ENCODE measurements at places on chromosomes 12 and 14.

DNA sequence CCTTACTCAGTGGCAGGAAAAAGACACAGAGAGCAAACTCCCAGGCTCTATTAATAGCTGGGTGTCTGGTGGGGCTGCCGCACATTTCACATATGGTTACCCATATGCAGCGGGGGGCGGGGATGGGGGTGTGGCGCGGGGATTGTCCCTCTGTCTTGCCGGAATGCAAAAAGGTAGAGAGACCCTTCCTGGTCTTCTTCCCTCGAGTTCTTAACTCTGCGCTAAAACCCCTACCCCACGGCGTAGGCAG is 1.7 kb downstream of the PRMT8 start:
- no peak for DNase-seq

GRCh38 chr14:55085060-55085660 is 33.7 kb downstream of the MAPK1IP1L start:
- DNase-seq, result no peak

GRCh38 chr12:123801573-123802178 is 39.6 kb downstream of the DNAH10 start:
- no peak for DNase-seq

- no peak for DNase-seq
Observed at GRCh38 chr12:81520064-81520945, 238.8 kb downstream of the PPFIA2 start.

Data from stimulated activated CD4-positive, alpha-beta T cell treated with anti-CD3 and anti-CD28 coated beads, Interleukin-1b, Interleukin-23, amount 100 ng/mL, for 24 hours (primary cell).